ENCODE measurements at places on chromosomes 12 and 14. TPM values are rescaled to one million over a fixed set of nuclear protein-coding genes. Genes with fewer than 3 reads are reported as not detected.
A peak's percentile ranks its signal among the peaks of the same experiment; 100 is the strongest.

DNA sequence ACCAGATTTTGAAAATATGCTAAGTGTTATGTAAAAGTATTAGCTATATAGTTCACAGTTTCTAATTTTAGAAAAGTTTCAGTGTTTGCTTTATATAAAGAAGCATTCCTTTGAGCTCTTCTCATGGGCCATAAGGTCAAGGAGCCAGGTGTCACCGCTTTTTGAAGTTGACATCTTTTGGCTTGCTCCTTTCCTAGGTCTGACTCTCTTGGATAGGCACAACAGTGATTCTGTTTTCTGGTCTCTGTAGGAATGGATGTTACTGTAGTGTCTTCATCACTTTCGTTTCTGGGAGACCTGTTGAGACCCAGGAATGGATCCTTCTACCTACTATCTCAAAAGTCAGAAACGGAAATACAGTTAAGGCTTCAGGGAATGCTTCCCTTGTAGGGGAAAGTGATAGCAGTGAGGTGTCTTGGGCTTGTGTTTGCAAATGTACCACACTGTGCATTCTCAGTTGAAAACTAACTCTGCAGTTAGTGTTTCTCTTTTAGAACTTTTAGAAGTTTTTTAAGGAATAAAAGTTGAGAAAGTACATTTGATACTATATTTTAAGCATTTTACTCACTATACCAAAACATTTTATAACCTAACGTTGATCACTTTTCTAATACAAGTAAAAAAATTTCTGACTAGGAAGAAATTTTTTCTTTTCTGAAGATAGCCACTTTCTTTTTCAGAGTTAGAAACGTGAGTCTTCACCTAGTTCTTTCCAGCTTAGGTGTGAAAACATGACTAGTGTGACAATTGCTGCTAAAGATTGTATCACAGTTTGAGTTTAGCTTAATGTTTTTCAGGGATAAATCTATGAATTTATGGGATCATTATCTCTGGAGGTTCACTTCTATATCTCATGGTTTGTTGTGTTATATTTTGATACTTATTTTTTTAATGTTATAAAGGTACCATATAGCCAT is 20.8 kb downstream of the VRK1 start:
- no peaks in the 10 kb centered on the region for H3K36me3 ChIP-seq
- H3K4me3 ChIP-seq = no peak overlapping the region
- H3K27me3 ChIP-seq = no peaks in the 10 kb centered on the region
- no peaks in the 10 kb centered on the region for H3K4me1 ChIP-seq
- DNase-seq = no peak

DNA sequence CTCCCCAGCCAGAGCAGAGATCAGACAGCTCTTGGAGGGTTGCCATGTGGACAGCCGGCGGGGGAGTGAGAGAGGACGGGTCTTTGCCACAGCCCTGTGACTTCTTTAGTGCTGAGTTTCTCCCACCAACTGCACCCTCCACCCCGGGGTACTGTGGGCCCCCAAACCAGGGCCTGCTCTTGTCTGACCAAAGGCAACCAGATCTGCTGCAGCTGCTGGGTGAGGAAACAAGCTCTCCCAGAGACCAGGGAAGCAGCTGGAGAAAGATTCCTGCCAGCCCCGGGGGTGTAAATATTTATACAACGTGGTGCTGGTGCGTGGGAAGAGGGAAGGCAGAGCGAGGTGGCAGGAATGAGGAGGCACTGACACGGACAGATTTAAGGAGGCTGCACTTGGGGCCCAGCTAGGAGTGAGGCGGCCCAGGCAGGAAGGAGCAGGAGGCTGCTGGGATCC is 14.3 kb upstream of the ZFP36L1 start:
- DNase-seq = no peak
- peak overlapping the region; percentile 83 for H3K27ac ChIP-seq
- peaks cover 37% of the 10 kb centered on the region for H3K4me1 ChIP-seq
- H3K27me3 ChIP-seq = no peaks in the 10 kb centered on the region
- H3K4me3 ChIP-seq = no peak overlapping the region

- peaks cover 54% of the 10 kb centered on the region for H3K4me1 ChIP-seq
- H3K4me3 ChIP-seq = no peak overlapping the region
- peak overlapping the region; percentile 97 for H3K27ac ChIP-seq
- H3K36me3 ChIP-seq = no peaks in the 10 kb centered on the region
- DNase-seq = no peak
- H3K27me3 ChIP-seq = no peaks in the 10 kb centered on the region
Observed at GRCh38 chr12:25960961-25961360, 2.5 kb downstream of the RASSF8 start.

- no peak for DNase-seq
- H3K27ac ChIP-seq = no peak overlapping the region
- peaks cover 3% of the 10 kb centered on the region for H3K4me1 ChIP-seq
Observed at GRCh38 chr14:33475623-33476022, 475.3 kb downstream of the EGLN3 start.

DNA sequence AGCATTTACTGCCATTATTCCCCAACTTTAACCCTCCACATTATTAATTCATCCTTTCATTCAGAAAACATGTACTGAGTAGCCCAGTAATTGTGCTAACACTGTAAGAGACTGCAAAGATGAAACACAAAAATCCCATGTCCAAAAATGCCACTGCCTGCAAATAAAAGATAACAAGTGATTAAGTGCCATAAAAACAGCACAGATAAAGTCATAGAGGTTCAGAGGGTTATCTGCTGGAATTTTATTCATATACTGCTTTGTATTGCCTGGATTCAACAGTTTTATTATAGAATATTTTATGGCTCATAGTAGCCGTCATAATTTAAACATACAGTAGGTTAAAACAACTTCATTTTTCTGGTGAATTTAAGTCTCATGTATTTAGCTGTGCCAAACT is 177.9 kb downstream of the KICS2 start:
- no peak overlapping the region for H3K27ac ChIP-seq
- H3K4me1 ChIP-seq = peaks cover 34% of the 10 kb centered on the region
- peaks cover 15% of the 10 kb centered on the region for H3K36me3 ChIP-seq
- no peak for DNase-seq
- H3K4me3 ChIP-seq = no peak overlapping the region
- no peaks in the 10 kb centered on the region for H3K27me3 ChIP-seq

GRCh38 chr12:48084841-48085460 is 20.9 kb downstream of the SENP1 start:
- no peak overlapping the region for H3K27ac ChIP-seq
- no peak for DNase-seq
- no peaks in the 10 kb centered on the region for H3K27me3 ChIP-seq
- H3K36me3 ChIP-seq = peaks cover 72% of the 10 kb centered on the region

DNA sequence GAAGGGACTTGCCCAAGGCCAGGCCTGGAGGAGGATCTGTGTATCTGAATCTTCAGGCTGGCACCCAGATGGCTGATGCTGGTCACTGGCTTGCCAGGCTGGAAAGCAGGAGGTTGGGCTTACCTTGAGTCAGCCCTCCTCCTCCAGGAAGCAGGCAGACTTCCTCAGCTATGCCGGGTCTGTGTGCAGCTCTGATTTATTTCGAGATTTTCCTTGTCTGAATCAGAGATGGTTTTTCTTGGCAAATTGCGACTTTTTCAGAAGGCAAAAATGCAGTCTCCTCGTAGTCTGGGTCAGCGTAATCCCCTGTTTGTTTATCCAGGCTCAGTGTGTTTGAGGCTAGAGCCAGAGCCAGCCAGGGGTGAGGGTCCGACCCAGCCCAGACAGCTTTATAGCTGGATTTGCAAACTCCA is 48.9 kb downstream of the SMOC1 start:
- H3K4me3 ChIP-seq = no peak overlapping the region
- no peaks in the 10 kb centered on the region for H3K4me1 ChIP-seq
- H3K27ac ChIP-seq = no peak overlapping the region
- DNase-seq = no peak
- no peaks in the 10 kb centered on the region for H3K27me3 ChIP-seq

DNA sequence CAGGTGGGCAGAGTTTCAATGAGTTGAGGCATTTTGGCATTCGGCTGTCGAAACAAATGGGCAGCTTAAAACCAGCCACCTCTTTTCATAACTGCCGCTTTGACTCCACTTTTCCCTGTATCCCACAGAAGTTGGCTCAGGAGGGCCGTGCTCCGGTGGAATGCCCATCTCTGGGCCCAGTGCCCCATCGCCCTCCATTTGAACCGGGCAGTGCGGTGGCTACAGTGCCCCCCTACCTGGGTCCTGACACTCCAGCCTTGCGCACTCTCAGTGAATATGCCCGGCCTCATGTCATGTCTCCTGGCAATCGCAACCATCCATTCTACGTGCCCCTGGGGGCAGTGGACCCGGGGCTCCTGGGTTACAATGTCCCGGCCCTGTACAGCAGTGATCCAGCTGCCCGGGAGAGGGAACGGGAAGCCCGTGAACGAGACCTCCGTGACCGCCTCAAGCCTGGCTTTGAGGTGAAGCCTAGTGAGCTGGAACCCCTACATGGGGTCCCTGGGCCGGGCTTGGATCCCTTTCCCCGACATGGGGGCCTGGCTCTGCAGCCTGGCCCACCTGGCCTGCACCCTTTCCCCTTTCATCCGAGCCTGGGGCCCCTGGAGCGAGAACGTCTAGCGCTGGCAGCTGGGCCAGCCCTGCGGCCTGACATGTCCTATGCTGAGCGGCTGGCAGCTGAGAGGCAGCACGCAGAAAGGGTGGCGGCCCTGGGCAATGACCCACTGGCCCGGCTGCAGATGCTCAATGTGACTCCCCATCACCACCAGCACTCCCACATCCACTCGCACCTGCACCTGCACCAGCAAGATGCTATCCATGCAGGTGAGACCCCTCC is 5.0 kb upstream of the RNU7-1 start:
- no peaks in the 10 kb centered on the region for H3K36me3 ChIP-seq
- DNase-seq = no peak
- no peaks in the 10 kb centered on the region for H3K4me1 ChIP-seq

GRCh38 chr12:48937170-48937569 is 11.9 kb upstream of the FKBP11 start:
- no peak for DNase-seq
- no peak overlapping the region for H3K27ac ChIP-seq
- H3K36me3 ChIP-seq = peaks cover 4% of the 10 kb centered on the region
- no peaks in the 10 kb centered on the region for H3K4me1 ChIP-seq
- H3K27me3 ChIP-seq = no peaks in the 10 kb centered on the region

DNA sequence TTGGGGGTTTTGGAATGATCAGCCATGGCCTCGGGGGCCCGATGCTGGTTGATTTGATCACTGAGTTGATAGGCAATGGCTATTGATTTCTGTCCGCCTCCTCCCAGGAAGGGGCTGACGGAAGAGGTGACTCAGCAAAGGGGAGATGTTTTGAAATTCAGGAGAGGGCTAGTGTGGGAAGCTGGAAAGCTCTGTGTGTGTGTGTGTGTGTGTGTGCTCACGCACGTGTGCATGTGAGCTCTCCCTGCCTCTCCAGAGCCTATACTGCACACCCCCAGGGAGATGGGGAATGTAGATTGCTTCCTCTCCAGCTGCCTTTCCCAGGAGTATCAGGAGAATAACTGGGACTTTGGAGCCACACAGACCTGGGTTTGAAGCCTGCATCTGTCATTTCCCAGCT is 184.9 kb upstream of the MYL2 start:
- no peak overlapping the region for H3K27ac ChIP-seq
- no peak overlapping the region for H3K4me3 ChIP-seq
- no peaks in the 10 kb centered on the region for H3K36me3 ChIP-seq
- no peak for DNase-seq

GRCh38 chr12:49232940-49233841 is 31.7 kb upstream of the TUBA1C start:
- H3K27ac ChIP-seq = peak overlapping the region; percentile 86
- H3K36me3 ChIP-seq = no peaks in the 10 kb centered on the region

DNA sequence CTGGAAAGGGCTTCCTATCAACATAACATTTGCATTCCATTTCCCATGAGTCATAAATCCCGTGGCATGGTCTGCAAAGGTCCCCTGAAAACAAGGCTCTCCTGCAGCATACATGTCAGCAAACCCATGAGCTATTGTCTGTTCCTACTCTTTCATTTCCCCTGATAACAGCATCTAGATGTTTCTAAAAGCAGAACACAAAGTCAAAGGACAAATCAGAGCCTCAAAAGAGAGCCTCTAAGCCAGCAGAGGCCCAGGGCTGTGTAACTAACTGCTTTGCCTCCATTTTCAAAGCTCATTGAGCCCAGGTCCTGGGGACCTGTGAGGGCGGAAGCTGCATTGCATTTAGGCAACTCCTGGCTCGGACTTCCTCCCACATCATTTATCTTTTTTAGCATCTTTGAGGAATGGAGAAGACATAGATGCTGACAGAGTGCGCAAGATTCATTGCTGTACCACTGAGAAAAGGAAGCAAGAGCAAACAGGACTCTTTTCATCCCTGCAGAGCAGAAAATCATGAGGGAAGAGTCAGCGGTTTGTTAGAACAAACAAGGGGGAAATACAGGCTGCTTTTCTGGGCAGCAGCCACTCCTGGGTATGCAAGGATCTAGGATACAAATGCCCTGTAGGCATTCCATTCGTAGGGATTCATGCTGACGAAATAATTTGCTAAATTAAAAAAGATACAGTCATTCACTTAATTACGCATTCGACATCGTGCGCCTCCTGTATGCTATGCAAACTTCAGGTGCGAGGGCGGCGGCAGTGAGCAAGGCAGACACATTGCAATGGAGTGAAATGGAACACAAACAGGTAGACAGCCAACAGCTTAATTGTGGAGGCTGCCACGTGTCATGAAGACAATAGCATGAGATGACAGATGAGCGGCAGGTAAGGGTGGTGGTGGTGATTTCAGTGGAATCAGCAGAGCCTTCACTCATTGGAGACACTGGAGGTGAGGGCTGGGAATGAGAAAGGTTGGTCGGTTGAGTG is 131.0 kb downstream of the TMEM132D start:
- H3K4me3 ChIP-seq = no peak overlapping the region
- no peak overlapping the region for H3K27ac ChIP-seq
- no peaks in the 10 kb centered on the region for H3K27me3 ChIP-seq
- no peak for DNase-seq
- no peaks in the 10 kb centered on the region for H3K36me3 ChIP-seq

- H3K4me3 ChIP-seq = no peak overlapping the region
- H3K27ac ChIP-seq = no peak overlapping the region
Observed at GRCh38 chr12:88665071-88665470, 84.8 kb upstream of the KITLG start.

DNA sequence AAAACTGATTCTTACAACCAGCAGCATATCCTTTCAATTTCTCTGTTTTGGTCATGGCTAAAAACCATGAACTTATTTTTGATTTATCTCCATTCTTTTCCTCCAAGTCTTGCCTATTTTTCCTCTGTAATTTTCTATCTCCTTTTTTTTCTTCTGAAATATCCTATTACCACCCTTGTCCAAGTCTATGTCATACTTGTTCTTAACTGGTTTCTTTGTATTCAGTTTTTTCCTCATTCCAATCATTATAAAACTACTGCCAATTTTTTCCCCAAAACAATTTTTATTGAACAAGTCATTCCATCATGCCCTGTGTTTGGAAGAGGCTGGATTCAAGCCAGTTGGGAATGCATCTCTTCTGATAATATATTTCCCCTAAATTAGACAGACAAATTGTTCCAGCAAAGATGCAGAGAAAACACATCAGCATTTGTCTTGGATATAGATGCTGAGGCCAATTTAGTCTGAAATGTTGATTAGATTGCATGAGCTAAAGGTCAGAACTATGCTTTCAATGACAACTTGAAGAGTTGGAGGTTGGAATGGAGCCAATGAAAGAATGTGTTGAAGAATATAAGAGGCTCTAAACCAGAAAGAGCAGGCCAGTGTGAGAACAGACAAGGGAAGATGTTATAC is 30.7 kb downstream of the OTOGL start:
- no peaks in the 10 kb centered on the region for H3K4me1 ChIP-seq
- no peak overlapping the region for H3K4me3 ChIP-seq
- H3K27ac ChIP-seq = no peak overlapping the region
- no peaks in the 10 kb centered on the region for H3K36me3 ChIP-seq

The P2RX2 gene
- total RNA-seq = not detected

The LALBA gene
- not detected for total RNA-seq

The CMA1 gene
- not detected for total RNA-seq

The IAPP gene
- not detected for total RNA-seq

The C1RL gene
- 125 TPM for total RNA-seq

The SUPT16H gene
- 47.5 TPM for total RNA-seq

The LDHB gene
- total RNA-seq = 246 TPM

The LMNTD1 gene
- not detected for total RNA-seq

The PRH2 gene
- total RNA-seq = not detected

The CCNT1 gene
- 26.9 TPM for total RNA-seq

The BEGAIN gene
- 9.8 TPM for total RNA-seq

The TEX22 gene
- 0.90 TPM for total RNA-seq
